Iris pigment epithelial cell (primary cell): ENCODE measurements at places on chromosomes 6 and 20.

- DNase-seq, result peak; percentile 0
Measured at GRCh38 chr6:91097364-91097763, 510.5 kb upstream of the MAP3K7 start.

DNA sequence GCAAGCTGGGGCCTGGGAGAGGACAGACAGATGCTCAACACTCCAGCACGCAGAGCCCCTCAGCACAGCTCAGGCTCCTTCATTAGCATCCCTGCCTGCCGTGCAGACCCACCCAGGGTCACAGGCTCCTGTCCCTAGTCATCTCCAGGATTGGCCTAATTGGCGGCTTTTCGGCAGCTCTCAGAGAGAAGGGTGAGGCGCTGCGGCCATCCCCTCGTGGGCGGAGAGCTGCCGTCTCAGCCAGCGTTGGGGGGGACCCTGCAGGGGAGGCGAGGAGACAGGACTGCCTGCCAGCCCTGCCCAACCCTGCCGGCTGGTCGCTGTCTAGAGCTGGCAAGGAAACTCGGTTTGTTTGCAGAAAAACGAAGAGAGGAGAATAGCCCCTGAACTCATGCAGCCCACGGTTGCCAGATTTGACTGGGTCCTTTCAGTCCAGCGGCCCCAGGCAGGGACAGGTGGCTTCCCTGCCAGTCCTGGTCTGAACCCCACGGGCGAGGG, 26.8 kb downstream of the BHLHE23 start:
- DNase-seq, result no peak

GRCh38 chr6:150720774-150721233, 121.1 kb downstream of the PLEKHG1 start:
- peak; percentile 40 for DNase-seq

DNA sequence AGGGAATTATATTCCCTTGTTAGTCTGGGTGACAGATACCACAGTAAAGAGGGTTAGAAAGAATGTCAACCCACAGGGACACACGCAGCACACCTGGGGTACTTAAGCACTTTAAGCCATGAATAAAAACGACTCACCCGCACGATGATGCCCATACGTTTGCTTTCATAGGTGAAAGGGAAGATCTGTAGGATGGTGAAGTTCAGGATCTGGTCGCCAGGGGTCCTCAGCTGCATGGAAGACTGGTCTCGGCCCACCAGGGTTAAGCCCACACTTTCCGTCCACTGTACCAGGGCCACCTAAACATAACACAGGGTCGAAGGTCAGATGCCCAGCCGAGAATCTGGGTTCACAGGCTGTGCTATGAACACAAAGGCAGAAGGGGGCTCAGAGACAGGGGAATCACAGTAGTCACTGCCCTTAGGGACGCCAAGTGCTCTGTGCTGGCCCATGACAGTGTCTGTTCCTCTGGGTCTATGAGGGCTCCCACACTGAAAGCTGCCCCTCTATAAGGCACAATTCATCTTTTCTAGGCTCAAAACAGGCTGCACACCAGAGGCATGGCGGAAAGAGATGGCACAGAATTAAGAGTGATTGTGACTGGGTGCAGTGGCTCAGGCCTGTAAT, 96.8 kb upstream of the NFATC2 start:
- DNase-seq, result peak; percentile 75

DNA sequence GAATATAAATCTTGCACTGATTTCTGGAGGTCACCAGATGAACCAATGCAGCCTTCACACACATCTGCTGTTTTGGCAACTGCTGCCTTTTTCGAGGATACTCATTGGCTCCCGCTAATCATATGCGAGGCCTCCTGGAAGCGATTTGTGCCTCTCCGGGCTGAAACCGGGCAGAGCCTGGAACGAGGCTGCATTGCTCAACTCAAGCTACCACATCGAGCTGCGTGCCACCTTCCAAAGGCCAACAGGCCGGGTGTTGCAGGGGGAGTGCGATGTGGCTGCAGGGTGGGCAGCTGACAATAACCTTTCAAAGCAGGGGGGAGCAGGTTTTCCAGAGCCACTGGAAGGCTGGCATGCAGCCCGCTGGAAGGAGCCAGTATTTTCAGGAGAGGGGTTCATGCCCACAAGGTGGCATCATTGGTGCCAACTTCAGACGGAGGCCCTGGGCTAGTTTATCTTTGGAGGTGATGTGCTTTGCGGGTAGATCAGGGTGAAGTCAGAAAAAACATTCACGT, 122.6 kb upstream of the IFNGR1 start:
- no peak for DNase-seq

DNA sequence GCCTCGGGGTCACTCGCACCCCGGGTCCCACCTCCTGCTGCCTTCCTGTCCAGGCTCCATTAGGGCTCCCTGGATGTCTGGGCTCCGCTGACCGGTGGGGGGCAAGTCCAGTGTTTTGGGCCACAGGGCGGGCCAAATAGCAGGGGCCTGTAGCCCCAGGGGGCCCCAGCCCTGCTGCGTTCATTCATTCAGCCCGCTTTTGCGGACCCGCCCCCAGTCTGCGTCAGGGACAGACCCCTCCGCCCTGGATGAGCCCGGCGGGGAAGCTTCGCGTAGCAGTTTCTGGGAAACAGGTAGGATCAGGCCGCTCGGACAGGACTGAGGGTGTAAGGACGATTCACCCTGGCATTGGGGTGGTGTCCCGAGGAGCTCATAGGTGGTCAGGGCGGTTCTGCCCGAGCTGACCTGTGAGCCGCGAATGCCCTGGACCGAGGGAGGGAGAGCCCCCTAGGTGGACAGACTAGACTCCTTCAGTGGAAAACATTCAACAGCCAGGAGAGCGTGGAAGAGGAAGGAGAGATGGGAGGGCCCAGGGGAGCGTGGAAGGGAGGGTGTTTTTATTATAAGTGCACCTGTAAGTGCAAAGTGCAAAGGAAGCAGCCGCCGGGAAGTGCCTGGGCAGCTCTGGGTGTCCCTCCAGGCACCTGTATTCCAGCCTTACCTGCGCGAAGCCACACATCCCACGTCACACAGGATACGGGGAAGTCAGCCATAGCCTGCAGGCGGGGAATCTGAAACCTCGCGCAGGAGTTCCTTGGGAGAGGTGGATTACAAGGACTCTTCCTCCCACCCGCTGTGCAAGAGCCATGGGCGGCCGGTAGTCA, 662 bp downstream of the ENTPD6 start:
- no peak for DNase-seq

DNA sequence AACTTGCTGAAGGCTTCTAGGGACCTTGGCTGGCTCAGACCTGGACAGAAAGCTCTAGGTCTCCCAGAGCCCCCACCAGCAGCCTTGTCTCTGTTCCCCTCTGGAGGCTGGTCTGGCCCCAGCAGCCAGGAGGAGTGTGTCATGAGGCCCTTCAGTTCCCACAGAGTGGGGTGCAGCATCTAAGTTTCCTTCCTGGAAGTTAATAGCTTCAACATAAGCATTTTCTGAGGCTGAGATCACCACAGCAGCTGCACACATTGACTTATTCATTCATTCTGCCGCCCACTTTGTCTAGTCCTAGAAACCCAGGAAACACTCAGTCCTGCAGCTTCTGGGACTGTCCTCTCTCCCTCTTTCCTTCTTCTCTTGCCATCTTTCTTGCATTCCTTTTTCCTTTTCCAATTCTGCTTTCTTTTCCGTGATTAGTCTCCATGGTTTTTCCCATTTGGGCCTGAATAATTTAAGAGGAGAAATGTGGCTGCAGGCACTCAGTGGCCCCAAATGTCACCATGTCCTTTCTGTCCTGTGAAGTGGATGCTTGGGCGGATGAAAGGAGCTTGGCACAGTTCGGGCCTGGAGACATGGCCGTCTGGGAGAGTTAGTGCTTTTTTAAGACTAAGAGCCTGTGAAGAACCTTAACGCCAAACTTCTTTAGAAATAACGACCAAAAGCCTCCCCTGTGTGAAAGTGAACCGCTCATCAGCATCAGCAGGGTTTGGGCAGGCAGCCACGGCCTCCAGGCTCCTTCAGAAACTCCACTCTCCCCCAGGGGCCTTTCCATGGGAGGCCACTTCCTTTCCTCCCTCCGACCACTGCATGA, 31.0 kb upstream of the PCMTD2 start:
- peak; percentile 95 for DNase-seq

DNA sequence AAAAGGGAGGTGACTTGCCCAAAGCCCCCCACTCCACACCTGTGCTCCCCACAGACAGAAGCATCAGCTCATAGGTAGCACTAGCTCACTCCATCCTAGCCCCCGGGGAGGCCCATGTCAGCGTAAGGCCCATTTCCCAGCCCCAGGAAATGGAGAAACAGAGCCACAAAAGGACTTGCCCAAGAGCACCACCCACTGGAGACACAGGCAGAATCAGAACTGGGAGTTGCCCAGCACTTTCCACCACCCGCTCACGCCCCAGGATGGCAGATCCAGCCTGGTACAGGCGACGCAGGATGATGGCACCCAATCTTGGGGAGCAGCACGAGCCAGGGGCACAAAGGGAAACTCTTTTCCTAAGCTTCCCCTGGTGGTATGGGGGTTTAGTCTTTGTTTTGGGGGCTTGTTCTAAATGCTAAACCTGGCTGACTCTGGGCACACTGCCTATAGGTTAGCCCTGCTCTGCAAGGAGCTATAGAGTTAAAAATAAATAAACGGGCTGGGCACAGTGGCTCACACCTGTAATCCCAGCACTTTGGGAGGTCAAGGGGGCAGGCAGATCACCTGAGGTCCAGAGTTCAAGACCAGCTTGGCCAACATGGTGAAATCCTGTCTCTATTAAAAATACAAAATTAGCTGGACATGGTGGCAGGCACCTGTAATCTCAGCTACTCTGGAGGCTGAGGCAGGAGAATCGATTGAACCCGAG, 11.8 kb downstream of the C20orf203 start:
- DNase-seq, result no peak

DNA sequence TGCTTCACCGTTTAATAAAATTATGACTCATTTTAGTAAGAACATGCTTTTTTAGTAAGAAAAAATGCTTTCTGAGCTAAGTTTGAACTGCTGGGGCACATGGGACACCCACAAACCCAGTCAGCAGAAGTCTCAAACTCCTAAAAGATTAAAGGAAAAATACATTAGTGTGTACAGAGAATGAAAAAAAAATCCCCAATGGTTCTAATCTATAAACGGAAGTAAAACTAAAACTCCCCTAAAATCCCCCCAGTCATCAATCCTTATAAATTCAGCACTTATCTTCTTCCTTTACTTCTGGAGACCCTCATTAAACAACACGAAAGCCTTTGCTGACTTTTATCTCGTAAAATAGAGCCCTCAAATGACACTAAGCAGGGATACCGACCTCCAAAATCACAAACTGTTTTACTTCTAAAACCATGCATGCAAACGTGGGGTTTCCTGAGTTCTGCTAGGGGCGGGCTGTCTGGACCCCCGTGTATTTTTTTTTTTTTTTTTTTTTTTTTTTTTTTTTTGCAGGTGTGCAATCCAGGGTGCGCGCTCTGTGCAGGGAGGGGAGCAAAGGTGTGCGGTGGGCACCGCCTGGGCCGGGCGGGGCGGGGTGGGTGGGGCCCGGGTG, 1.1 kb upstream of the MYB start:
- DNase-seq, result peak; percentile 72
